ENCODE measurements at places on chromosomes 1 and 21. TPM values are rescaled to one million over a fixed set of nuclear protein-coding genes. Genes with fewer than 3 reads are reported as not detected.

GRCh38 chr1:116990612-116991151 is 10.9 kb upstream of the CD101 start:
- H3K36me3 ChIP-seq = no peaks in the 10 kb centered on the region
- DNase-seq = peak; percentile 50

DNA sequence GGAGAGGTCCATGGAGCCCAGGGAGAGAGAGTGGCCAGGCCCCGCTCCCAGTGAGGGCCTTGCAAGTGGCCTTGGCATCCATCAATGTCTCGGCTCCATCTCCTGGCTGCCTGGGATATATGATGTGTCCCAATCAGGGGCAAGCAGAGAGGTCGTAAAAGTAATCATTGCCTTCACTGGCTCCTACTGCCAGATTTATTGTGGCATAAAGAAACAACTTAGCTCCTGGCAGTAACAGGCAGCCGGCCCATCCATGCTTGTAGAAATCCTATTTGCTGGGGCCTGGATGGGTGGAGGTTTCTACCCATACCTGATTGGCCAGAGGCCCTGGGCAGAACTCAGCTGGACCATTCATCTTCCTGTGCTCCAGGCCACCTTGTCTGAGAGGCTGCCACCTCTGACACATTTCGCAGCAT is 272.6 kb downstream of the MATN1 start:
- no peaks in the 10 kb centered on the region for H3K4me1 ChIP-seq
- H3K36me3 ChIP-seq = no peaks in the 10 kb centered on the region
- DNase-seq = no peak
- H3K27ac ChIP-seq = no peak overlapping the region
- no peak overlapping the region for H3K4me3 ChIP-seq

DNA sequence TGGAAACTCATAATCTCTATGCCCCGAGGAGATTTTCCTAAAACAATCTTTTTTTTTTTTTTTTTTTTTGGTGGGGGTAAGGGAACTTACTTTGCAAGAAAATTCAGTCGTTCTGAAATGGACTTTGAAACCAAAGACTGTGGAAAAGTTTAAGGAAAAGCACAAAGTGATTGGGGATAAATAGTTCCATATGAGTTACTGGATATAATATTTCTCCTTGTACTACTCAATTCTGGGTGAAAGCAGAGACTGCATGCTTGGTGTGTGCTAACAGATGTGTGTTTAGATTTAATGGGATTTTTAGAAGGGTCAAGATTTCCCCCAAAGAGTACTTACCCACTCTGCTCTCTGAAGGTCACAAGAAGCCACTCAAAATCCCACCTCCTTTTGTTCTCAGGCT is 204.9 kb upstream of the USP24 start:
- DNase-seq = no peak
- H3K4me1 ChIP-seq = no peaks in the 10 kb centered on the region
- no peaks in the 10 kb centered on the region for H3K36me3 ChIP-seq
- H3K4me3 ChIP-seq = no peak overlapping the region
- H3K27ac ChIP-seq = no peak overlapping the region

DNA sequence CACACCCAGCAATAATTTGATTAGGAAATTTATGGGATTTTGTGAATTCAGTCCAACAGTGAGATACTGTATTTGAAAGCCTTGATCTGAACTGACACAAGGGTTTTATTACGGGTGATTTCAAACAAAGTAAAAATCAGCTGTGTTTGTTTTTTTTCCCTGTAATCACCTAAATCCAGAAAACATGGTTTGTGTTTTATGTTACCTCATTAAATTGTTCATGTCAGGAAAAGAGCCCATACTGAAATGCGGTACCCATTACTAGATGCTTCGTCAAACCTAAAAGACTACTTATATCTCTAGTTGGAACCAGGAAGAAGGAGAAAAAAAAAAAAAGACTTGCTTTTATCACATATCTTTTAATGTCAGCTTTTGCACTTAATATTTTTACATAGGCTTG is 811.9 kb upstream of the RGS18 start:
- no peak overlapping the region for H3K4me3 ChIP-seq
- H3K4me1 ChIP-seq = no peaks in the 10 kb centered on the region
- H3K27ac ChIP-seq = no peak overlapping the region

DNA sequence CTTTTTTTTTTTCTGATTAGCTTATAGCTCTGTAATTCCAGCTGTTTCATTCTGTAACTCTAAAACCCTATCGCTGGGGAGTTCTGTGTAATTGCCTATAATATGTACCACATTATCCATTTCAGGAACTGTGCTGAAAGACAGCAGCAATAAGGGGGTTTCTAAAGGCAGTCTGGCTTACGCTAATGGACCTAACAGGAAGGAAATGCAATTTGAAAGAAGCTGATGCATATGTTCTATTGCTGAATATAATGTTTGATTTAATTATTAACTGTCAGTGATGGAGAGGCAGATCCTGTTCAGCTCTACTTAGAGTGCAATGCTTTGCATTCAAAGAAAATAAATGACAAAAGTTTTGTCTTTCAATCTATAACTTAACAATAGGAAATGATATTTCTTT is 209.4 kb upstream of the SNX7 start:
- DNase-seq = no peak
- H3K4me3 ChIP-seq = no peak overlapping the region
- no peaks in the 10 kb centered on the region for H3K27me3 ChIP-seq
- H3K27ac ChIP-seq = no peak overlapping the region
- H3K36me3 ChIP-seq = no peaks in the 10 kb centered on the region
- no peaks in the 10 kb centered on the region for H3K4me1 ChIP-seq

DNA sequence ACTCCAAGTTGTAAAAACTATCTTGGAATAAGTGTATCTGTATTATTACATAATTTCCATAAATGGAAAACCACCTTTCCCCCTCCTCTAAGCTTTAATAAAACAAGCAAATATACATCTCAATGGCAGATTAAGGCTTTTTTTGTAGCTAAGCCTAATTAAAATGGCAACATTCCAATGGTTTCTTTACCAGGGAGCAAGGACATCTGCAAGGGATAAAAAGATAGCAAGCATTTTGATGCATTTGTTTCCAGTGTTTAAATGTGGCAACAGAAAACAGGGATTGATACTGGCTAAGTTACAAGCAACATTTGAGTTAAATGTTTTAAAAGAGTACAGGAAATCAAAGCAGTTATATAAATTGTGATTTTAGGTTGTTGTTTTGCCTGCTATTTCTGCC is 1012.7 kb downstream of the ADGRL2 start:
- H3K27ac ChIP-seq = no peak overlapping the region
- H3K27me3 ChIP-seq = no peaks in the 10 kb centered on the region
- H3K36me3 ChIP-seq = no peaks in the 10 kb centered on the region
- no peak for DNase-seq
- H3K4me1 ChIP-seq = no peaks in the 10 kb centered on the region
- no peak overlapping the region for H3K4me3 ChIP-seq

DNA sequence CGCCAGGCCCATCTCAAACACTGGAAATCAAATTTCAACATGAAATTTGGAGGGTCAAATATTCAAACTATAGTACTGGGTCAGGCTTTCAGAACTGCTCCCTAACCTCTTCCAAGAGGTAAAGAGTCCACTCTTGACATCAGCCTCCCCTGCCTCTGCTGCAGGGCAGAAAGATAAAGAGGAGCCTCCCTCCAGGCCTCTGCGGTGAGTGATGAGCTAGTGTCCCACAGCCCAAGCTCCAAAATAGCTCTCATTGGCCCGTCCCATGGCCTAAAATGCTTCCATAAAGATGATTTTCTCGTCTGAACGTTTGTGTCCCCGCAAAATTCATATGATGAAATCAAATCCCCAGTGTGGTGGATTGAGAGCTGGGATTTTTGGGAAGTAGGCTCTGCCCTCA is 33.7 kb upstream of the CCSAP start:
- H3K36me3 ChIP-seq = no peaks in the 10 kb centered on the region
- H3K4me1 ChIP-seq = no peaks in the 10 kb centered on the region
- DNase-seq = no peak
- no peaks in the 10 kb centered on the region for H3K27me3 ChIP-seq
- H3K27ac ChIP-seq = no peak overlapping the region
- no peak overlapping the region for H3K4me3 ChIP-seq

- no peak for DNase-seq
- H3K4me3 ChIP-seq = no peak overlapping the region
- no peaks in the 10 kb centered on the region for H3K4me1 ChIP-seq
- H3K27ac ChIP-seq = no peak overlapping the region
- H3K27me3 ChIP-seq = no peaks in the 10 kb centered on the region
These were observed 55.3 kb upstream of the EIF4G3 start for GRCh38 chr1:21232044-21232443.

- no peaks in the 10 kb centered on the region for H3K27me3 ChIP-seq
- no peak for DNase-seq
- H3K4me3 ChIP-seq = peak overlapping the region; percentile 42
- no peak overlapping the region for H3K27ac ChIP-seq
- H3K36me3 ChIP-seq = no peaks in the 10 kb centered on the region
These were observed 1.3 kb downstream of the FCGR2A start for GRCh38 chr1:161506336-161507223.

DNA sequence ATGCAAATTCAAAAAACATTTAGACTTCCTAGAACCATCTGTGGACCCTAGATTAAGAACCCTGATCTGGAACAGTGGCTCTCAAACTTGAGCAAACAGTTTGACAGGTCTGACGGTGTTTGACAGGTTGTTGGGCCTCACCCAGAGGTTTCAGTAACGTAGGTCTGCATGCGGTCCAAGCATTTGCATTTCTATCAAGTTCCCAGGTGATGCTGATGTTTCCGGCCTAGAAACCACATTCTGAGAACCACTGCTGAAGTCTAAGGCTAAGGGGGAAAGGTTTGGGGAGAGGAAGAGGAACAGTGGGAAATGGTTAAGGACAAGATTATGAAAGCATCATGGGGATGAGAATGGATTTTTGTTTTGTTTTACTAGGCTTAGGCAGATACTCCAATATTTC is 48.6 kb downstream of the MDM4 start:
- peaks cover 10% of the 10 kb centered on the region for H3K36me3 ChIP-seq
- H3K27ac ChIP-seq = no peak overlapping the region
- DNase-seq = no peak
- H3K27me3 ChIP-seq = no peaks in the 10 kb centered on the region
- H3K4me1 ChIP-seq = no peaks in the 10 kb centered on the region

DNA sequence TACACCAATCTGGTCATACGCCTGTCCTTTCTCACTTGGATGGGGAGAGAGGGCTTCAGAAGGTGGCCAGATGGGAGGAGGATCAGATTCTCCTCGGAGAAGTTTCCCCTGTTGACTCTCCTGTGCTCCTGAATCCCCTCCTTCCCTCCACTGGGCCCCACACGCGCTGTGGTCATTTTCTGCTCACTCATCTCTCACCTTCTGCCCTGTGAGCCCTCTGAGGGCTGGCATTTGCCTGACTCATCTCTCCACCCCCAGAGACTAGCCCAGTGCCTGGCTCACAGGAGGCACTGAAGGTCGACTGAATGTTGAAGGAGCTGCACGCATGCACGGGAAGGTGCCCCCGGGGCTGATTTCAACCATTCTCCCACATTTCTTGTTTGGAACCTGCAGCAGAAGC is 14.2 kb downstream of the ABCA4 start:
- H3K36me3 ChIP-seq = no peaks in the 10 kb centered on the region
- H3K27ac ChIP-seq = no peak overlapping the region
- no peak for DNase-seq
- H3K27me3 ChIP-seq = no peaks in the 10 kb centered on the region
- no peak overlapping the region for H3K4me3 ChIP-seq

DNA sequence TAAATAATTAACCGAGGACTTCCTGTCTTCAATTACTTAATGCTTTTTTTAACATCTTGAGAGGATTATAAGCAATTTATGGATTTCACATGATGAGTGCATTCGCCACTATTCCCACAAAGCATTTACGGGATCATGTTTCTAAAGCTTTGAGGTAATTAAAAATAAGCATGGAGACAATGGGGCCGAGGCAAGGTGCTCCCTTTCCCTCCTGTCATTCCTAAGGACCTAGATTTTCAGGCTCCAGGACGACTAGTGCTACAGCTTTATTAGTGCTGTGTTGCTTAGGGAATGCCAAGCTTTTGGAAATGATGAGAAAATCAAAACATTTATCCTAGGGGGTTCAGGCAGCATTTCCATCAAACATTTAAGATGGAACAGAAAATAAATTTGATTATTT is 209.2 kb downstream of the KCTD3 start:
- H3K36me3 ChIP-seq = no peaks in the 10 kb centered on the region
- no peaks in the 10 kb centered on the region for H3K27me3 ChIP-seq
- DNase-seq = no peak
- H3K27ac ChIP-seq = no peak overlapping the region
- H3K4me3 ChIP-seq = no peak overlapping the region
- H3K4me1 ChIP-seq = no peaks in the 10 kb centered on the region

GRCh38 chr1:17777330-17777729 is 22.2 kb downstream of the ACTL8 start:
- H3K4me3 ChIP-seq = no peak overlapping the region
- no peaks in the 10 kb centered on the region for H3K27me3 ChIP-seq
- no peaks in the 10 kb centered on the region for H3K4me1 ChIP-seq
- DNase-seq = no peak

- no peaks in the 10 kb centered on the region for H3K27me3 ChIP-seq
- H3K27ac ChIP-seq = no peak overlapping the region
- DNase-seq = no peak
- no peak overlapping the region for H3K4me3 ChIP-seq
- no peaks in the 10 kb centered on the region for H3K4me1 ChIP-seq
- H3K36me3 ChIP-seq = no peaks in the 10 kb centered on the region
These were observed 417.1 kb upstream of the NFIA start for GRCh38 chr1:60665311-60665710.

DNA sequence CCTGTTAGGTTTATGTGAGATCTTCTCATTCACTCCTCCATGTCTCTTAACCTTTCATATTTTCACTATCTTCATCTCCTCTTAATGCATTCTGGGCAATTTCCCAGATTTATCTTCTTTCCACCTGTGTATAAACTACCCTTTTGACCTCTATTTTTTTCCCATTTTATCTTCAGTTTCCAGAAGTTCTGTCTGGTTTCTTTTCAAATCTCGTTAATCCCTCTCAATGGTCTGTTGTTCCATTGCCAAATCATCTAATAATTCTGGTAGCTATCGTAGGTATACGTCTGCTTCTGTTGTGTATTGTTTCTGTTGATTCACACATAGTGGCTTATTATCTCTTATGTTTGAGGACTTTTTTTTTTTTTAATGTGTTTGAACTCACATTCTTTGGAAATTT is 25.7 kb upstream of the HYI start:
- no peak for DNase-seq
- no peak overlapping the region for H3K4me3 ChIP-seq
- no peaks in the 10 kb centered on the region for H3K36me3 ChIP-seq
- no peaks in the 10 kb centered on the region for H3K27me3 ChIP-seq

HES4 gene
- 285 TPM for total RNA-seq

FAF1 gene
- 16.4 TPM for total RNA-seq

OR2L5 gene
- not detected for total RNA-seq

ABCG1 gene
- total RNA-seq = 39.5 TPM

MXRA8 gene
- total RNA-seq = 345 TPM

LCE6A gene
- not detected for total RNA-seq

TMEM125 gene
- not detected for total RNA-seq

CLCA4 gene
- total RNA-seq = not detected

ALX3 gene
- not detected for total RNA-seq

RAP1GAP gene
- total RNA-seq = 0.64 TPM

All from ascending aorta (tissue), 2 donors.